ENCODE measurements at places on chromosomes 7 and 10.

GRCh38 chr7:141584935-141585334 lies 33.7 kb downstream of the AGK start:
- no peak for DNase-seq

DNA sequence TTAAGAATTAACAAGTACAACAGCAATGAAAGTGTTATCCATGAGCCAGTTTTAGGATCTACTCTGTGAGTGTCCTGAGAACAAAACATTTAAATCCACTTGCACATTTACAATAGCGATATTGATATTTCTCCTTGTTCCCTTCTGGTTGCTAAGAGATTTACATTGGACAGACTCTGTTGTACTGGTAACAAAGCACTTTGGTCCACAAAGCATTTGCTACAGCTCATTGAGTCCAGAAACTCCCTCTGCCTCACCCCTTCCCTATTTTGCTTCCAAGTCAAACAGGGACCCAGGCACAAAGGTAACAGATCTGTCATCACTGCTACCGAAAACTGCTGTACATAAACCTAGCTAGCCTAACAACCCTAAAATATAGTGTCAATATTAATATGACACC lies 2.1 kb downstream of the ANK3 start:
- DNase-seq: no peak

DNA sequence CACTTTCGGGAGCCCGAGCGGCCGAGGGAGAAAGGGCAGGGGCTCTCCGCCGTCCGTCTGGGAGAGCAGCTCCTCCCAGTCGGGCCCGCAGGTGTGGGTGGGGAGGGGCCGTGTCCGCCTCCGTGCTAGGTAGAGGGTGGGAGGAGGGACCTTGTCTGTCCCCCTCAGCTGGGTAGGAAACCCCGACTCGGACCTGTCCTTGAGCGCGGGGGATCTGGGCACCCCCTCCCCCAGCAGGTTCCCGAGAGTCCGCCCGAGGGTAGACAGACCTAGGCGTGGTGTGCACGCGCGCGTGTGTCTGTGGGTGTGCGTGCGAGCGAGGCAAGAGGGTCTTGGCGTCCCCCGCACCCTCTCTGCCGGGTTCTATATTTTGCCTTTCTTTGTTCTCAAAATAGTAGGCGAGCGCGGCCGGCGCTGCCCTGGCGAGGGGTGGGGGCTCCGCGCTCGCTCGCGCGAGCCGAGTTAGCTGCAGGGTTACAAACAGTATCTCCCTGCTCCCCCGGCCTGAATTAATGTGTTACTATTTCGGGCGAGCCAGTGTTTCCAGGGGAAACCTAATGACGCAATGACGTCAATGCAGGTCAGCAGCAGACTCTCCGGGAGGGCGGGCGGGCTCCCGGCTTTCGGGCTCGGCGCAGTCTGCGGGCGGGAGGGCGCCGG lies 73.9 kb upstream of the LEP start:
- no peak for DNase-seq

DNA sequence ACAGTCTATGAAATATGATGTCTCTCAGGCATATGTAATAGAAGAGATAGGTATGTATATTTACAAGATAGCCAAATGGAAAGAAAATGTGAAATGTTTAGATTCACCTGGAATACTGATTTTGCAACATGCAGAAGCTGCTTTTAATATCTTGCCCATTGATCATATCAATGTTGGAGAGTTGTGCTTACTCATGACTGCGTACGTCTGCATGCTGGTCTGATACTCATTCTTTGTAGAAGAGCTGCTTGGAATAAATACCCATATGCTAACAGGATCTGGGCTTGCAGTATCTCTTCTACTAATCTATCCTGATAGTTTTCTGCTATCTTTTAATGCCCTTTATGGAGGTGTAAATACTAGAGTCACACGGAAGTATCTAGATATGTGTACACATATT lies 120.6 kb upstream of the FOXP2 start:
- no peak for DNase-seq

GRCh38 chr10:46522295-46523118 lies 34.0 kb downstream of the GPRIN2 start:
- DNase-seq: no peak

DNA sequence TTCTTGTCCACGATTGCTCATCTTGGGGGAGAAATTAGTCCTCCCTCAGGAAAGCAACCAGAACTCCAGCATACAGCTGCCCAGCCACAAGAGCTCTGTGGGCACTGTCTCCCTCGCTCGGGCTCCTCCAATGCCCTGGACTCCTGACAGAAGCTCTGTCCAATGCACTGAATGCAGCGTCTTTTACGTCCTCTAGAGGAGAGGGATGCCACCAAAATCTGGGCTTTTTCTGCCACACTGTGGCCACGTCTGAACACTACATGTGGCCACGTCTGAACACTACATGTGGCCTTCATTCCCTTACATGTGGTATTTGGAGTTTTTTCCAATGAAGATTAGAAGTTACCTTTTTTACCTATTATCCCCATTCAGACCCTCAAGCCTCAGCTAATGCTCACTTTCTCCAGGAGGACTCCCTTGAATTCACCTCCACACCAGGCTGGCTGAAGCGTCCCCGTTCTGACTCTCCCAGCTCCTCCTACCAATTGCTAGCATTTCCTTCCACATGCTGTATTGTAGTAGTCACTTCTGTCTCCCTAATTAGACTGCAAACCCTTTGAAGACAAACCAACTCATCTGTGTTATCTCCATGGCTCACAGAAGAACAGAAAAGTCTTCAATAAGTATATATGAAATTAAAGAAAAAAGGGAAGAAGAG lies 134.3 kb upstream of the PDE1C start:
- peak; percentile 82 for DNase-seq

- DNase-seq: no peak
Observed at GRCh38 chr10:60414111-60414510, 24.4 kb upstream of the ANK3 start.

DNA sequence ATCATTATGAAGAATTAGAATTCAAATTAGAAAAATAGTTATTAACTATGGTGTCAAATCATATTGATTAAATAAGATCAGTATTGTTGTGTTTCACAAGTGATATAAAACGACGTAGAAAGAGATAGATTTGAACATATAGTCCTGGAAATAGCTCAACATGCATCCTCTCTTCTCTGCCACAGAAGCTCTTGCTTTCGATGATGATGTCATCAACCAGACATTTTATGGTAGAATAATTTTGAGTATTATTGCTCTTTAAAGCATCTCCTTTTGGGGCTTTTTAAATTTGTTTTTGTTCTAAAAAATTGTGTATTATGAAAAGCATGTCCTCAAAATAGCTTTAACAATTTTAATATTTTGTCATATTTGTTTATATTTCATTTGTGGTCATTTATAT lies 95.0 kb downstream of the DGKB start:
- no peak for DNase-seq

GRCh38 chr7:155017834-155018233 lies 14.9 kb upstream of the PAXIP1 start:
- DNase-seq: peak; percentile 12
